Suprapubic skin (tissue), 4 donors: ENCODE measurements at places on chromosomes 1 and 21. TPM values are rescaled to one million over a fixed set of nuclear protein-coding genes. Genes with fewer than 3 reads are reported as not detected.

GRCh38 chr1:168338589-168339503 is 58.2 kb downstream of the TBX19 start:
- DNase-seq, result no peak
- H3K27me3 ChIP-seq, result no peaks in the 10 kb centered on the region
- peaks cover 10% of the 10 kb centered on the region for H3K4me1 ChIP-seq
- no peaks in the 10 kb centered on the region for H3K36me3 ChIP-seq
- H3K27ac ChIP-seq, result no peak overlapping the region
- no peak overlapping the region for H3K4me3 ChIP-seq

DNA sequence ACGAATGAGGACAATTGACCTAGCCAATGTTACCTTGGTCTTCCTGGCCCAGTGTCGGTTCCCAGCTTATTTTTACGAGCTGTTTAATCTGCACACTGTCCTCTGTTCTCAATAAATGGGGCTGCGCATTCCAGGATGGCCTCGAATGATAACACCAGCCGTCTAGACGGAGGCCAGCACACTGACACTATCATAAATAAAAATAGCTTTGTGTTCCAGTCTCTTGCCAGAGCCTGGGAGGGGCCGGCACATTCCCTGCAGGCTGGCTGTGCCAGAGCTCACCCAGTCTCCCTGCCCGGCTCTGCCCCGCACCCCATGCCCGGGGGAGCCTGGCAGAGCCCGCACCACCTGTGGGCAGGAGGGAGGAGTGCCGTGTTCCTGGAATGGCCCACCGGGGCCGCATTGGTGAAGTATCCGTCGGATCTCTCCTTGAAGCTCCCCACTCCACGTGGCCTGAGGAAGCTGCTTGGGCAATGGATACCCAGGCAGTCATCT is 92.1 kb downstream of the SPSB1 start:
- no peak for DNase-seq
- peaks cover 32% of the 10 kb centered on the region for H3K4me1 ChIP-seq
- H3K27ac ChIP-seq, result peak overlapping the region; percentile 13
- no peaks in the 10 kb centered on the region for H3K36me3 ChIP-seq
- H3K4me3 ChIP-seq, result no peak overlapping the region

NR5A2 gene
- 1.3 TPM for total RNA-seq

ADAMTS5 gene
- 15.0 TPM for total RNA-seq

RCAN3 gene
- 27.8 TPM for total RNA-seq

DNA sequence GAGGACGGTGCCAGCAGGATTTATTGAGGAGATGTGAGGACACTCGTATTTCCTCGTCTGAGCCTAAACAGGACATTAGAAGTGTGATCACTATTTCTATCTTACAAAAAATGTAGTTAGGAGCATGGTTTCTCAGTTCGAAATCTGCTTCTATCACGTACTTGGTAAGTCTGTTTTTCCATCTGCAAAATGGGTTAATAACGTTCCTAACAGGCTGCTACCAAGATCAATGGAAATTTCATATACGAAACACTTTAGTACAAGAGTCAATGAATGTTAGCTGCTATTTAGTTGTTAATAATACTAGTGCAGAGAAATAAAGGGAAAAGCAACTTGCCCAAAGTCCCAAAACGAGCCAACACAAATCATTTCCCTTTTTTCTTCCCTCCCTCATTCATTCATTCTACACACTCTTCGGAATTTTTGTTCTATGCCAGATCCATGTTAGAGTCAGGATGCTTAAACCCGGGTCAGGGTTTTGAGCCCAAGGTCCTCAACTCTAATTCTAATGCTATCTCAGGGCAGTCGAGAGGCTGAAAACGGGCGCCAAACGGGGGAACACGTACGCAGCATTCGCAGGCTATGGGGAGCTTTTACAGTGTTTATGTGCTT is 608 bp downstream of the SNRNP40 start:
- peaks cover 32% of the 10 kb centered on the region for H3K36me3 ChIP-seq
- peak overlapping the region; percentile 97 for H3K27ac ChIP-seq
- DNase-seq, result no peak

GRCh38 chr1:231636157-231636556 is 9.6 kb downstream of the DISC1 start:
- H3K27me3 ChIP-seq, result no peaks in the 10 kb centered on the region
- no peaks in the 10 kb centered on the region for H3K4me1 ChIP-seq
- DNase-seq, result no peak
- H3K36me3 ChIP-seq, result no peaks in the 10 kb centered on the region
- H3K27ac ChIP-seq, result no peak overlapping the region

FCER1A gene
- total RNA-seq, result 36.9 TPM

TPTE gene
- total RNA-seq, result not detected

GRCh38 chr1:147539122-147539575 is 2.2 kb upstream of the BCL9 start:
- H3K27ac ChIP-seq, result no peak overlapping the region
- no peak overlapping the region for H3K4me3 ChIP-seq
- DNase-seq, result no peak
- no peaks in the 10 kb centered on the region for H3K27me3 ChIP-seq
- no peaks in the 10 kb centered on the region for H3K36me3 ChIP-seq

GRCh38 chr1:73947009-73947408 is 251.0 kb downstream of the LRRIQ3 start:
- no peak overlapping the region for H3K27ac ChIP-seq
- no peaks in the 10 kb centered on the region for H3K4me1 ChIP-seq
- no peaks in the 10 kb centered on the region for H3K36me3 ChIP-seq
- no peak for DNase-seq
